ENCODE measurements at places on chromosomes 5 and 9. TPM values are rescaled to one million over a fixed set of nuclear protein-coding genes. Genes with fewer than 3 reads are reported as not detected.

DNA sequence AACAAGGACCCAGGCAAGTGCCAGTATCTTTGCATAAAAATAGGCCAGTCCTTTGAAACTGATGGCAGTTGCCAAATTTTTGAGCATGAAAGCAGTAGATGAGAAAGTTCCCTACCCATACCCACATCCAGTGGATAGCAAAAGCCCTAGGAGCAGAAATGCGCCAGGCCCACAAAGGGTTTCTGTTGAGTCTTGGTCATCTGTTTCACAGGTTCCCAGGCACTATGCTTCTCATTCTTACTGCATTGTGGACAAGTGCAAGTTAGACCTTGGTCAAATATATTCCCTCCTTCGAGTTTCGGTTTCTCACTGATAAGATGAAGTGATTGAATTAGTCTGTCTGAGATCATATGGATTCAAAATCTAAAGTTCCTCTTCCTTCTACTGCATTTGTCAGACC is 152.3 kb downstream of the NR3C1 start:
- no peaks in the 10 kb centered on the region for H3K4me1 ChIP-seq
- H3K27ac ChIP-seq = no peak overlapping the region
- H3K27me3 ChIP-seq = no peaks in the 10 kb centered on the region
- no peak for DNase-seq
- no peak overlapping the region for H3K4me3 ChIP-seq

GRCh38 chr9:12695474-12695873 is 2.3 kb downstream of the TYRP1 start:
- H3K36me3 ChIP-seq = no peaks in the 10 kb centered on the region
- H3K27ac ChIP-seq = no peak overlapping the region
- no peaks in the 10 kb centered on the region for H3K4me1 ChIP-seq
- H3K4me3 ChIP-seq = no peak overlapping the region
- no peaks in the 10 kb centered on the region for H3K27me3 ChIP-seq

DNA sequence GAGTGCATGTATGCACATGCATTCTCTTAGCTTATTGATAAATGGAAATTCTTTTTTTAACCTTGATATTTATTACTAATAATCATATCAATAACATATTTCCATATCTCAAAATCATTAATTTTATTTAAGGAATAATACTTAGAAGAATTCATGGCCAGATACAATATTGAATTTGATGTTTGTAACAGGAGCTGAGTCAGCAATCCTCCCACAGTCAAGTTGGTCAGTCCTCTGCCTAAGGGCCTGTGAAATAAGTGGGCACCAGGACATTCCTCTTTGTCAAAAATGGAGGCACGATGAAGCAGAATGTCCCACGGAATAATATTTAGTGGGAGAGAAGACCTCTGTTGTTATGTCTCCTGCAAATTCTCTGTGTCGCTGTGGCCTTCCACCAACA is 148.6 kb downstream of the LRRC70 start:
- H3K4me1 ChIP-seq = no peaks in the 10 kb centered on the region
- H3K36me3 ChIP-seq = no peaks in the 10 kb centered on the region
- no peak overlapping the region for H3K4me3 ChIP-seq
- no peak overlapping the region for H3K27ac ChIP-seq
- H3K27me3 ChIP-seq = peaks cover 5% of the 10 kb centered on the region

DNA sequence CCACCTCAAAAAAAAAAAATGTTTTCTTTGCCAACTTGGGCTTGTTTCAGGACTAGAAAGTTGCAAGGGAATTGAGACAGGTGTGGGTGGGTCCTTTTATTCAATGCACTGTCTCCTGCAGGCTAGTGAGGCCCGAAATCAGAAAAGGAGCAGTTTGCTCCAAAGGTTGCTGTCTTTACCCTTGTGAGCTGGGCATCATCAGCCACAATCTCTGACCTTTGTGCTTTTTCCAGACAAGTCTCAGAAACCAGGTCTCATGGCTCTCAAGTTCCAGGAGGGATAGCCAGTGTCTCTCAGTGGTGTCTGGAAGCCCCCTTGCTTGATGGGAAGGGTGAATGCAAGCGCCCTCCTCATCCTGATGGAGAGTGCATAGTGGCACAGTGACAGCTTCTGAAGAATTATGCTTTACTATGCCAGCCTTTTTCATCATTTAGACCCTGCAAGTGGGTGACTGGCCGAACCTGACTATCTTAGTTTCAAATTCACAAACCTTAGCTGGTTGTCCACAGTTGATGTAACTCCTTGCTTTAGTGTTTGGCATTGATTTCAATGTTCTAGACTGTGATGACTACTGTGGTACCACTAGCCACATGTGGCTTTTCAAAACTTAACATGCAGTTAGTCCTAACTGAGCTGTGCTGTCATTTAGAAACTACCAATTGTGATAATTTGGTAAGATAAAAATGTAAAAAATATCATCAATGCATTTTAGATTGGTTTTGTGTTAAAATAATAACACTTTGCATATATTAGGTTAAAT is 468.6 kb downstream of the GADD45G start:
- H3K4me3 ChIP-seq = no peak overlapping the region
- no peak for DNase-seq
- H3K4me1 ChIP-seq = peaks cover 3% of the 10 kb centered on the region
- H3K27ac ChIP-seq = no peak overlapping the region
- no peaks in the 10 kb centered on the region for H3K36me3 ChIP-seq

CNTFR gene
- total RNA-seq = not detected

DNA sequence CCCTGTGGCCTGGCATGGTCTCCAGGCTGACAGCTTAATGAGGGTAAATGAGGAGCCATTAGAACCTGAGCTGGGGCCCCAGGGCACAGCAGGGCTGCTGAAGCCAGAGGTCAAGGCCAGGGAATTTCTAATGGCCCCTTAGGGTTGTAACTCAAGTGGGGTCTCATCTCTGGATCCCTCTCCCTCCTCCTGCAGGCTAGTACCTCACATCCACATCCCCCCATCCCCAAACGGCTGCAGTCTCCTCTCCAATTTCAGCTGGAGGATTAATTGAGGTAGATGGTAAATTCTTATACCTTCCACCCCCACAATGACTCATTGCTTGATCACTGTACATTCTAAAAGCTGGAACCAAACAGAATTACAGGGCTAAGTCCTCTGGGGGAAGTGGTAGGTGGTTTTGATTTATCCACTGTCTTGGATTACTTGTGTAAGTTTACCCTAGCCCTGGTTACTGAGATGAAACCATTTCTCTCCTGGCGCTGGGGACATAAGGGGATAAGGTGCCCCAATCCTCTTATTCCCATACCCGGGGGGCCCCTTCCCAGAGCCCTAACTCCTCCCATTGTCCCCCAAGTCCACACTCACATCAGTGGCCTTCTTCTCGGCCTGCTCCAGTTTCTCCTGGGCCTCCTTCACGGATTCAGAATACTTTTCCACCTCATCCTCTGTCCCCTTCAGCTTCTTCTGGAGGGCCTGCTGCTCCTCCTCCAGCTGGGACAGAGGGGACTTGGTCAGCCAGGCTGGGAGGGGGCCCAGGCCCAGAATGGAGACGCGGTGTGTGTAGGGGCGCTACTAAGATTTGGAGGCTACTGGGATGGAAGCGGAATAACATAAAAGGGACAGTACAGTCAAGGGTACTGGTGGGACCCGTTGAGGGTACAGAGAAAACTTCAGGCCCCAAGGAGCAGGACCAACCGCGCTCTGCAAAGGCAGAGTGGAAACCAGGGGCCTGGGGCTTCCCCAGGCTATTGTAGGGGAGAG is 875 bp downstream of the TPM2 start:
- H3K27me3 ChIP-seq = no peaks in the 10 kb centered on the region
- H3K36me3 ChIP-seq = no peaks in the 10 kb centered on the region
- peak; percentile 22 for DNase-seq

- no peak overlapping the region for H3K27ac ChIP-seq
- DNase-seq = peak; percentile 26
- no peaks in the 10 kb centered on the region for H3K27me3 ChIP-seq
- no peak overlapping the region for H3K4me3 ChIP-seq
These were observed 393.1 kb downstream of the TMEM232 start for GRCh38 chr5:110333384-110333783.

GRCh38 chr9:32525709-32526030 is 326 bp downstream of the RIGI start:
- H3K4me3 ChIP-seq = peak overlapping the region; percentile 85
- peaks cover 49% of the 10 kb centered on the region for H3K4me1 ChIP-seq
- no peak for DNase-seq
- peaks cover 27% of the 10 kb centered on the region for H3K36me3 ChIP-seq

Measured in activated CD8-positive, alpha-beta T cell treated with anti-CD3 and anti-CD28 coated beads for 36 hours (primary cell).